ENCODE measurements at places on chromosomes 4 and X.

DNA sequence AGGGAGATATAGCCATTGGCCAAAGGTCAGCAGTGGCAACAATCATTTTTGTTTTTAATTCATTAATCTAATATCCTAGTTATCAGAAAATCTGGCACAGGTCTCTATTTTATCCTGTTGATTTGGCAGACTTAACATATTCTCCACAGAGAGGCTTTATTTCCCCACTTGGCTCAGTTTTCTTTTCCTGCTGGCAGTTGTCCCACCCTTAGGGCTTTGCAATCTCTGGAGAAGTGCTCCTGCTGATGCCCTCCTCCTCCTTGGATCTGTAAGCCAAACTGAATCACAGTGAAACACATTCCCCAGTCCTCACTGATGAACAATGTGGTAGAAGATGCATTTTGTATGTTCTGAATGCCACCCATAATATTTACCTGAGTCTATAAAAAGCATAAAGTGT is 889.7 kb downstream of the PDHA2 start:
- no peak for DNase-seq
- no peak overlapping the region for H3K4me3 ChIP-seq
- no peaks in the 10 kb centered on the region for H3K36me3 ChIP-seq

DNA sequence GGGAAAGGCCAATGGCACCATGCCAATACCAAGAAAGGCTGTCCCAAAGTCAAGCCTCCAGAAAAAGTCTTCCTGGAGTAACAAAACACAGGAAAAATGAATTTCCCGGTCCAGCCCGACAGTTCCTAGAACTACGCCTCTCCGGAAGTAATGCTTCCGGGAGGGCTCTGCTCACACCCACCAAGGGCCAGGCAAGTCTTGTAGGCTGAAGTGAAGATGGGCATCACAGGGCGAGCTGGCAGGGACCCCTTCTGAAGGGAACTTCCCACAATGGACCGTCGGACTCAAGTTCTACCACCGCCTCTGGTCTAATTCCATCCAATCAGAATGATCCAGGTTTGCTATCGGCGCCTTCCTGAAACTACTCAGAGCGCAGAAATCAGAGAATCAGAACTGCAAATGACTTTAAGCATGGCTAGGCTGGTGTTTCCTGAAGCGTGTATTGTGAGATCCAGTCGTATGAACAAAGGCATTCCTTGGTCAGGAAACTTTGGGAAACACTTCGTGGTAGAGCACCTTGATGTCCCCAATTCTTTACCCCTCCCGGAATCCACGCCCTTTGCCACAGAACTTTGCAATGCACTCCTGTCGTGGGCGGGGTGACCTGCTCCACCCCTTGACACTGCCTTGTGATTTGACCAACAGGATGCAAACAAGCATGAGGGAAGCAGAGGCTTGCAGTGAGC is 127.8 kb downstream of the BCOR start:
- no peak overlapping the region for H3K4me3 ChIP-seq
- no peak overlapping the region for H3K27ac ChIP-seq
- peaks cover 2% of the 10 kb centered on the region for H3K27me3 ChIP-seq

DNA sequence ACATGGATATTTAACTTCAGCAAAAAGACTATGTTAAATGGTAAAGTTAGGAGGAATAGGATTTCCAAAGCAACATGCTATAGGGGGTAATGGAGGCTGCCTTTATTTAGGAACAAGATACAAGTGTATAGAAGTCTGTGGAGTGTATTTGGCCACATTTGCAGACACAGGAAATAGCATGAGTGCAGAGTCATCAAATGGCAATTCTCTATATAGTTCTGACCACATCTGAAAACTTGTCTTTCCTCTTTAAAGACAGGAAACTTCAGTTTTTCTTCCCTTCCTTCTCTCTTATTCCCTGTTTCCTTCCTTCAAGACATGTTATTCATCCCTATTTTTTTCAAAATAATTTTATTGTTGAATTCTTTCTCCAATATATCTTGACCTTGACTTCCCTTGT is 119.3 kb upstream of the PITX2 start:
- no peaks in the 10 kb centered on the region for H3K27me3 ChIP-seq
- no peak overlapping the region for H3K27ac ChIP-seq
- no peaks in the 10 kb centered on the region for H3K4me1 ChIP-seq
- no peak for DNase-seq
- H3K4me3 ChIP-seq, result no peak overlapping the region

DNA sequence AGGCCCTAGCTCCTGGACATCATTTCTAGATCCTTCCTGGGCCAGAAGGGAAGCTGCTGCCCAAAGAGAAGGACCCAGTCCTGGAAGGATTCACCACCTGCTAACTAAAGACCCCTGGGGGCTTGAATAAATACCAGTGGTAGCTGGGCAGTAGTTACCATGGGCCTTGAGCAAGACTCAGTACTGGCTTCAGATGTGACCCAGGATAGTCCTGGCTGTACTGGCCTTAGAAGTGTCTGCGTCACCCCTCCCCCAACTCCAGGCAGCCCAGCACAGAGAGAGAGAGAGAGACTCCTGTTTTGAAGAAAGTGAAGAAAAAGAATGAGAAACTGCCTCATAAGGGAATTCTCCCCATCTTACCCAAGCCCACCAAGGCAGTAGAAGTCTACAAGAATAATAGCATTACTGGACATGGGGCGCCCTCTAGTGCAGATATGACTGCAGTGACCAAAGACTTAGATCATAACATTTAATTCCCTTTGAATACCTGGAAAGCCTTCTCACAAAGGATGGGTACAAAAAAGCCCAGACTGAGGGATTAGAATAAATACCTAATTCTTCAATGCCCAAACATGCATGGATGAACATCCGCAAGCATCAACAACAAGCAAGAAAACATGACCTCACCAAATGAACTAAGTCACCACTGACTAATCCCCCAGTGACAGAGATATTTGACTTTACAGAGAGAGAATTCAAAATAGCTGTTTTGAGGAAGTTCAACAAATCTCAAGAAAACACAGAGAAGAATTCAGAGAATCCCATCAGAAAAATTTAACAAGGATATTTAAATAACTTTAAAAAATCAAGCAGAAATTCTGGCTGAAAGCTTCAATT is 171.8 kb downstream of the HNRNPD start:
- no peak overlapping the region for H3K4me3 ChIP-seq
- H3K36me3 ChIP-seq, result no peaks in the 10 kb centered on the region
- no peak overlapping the region for H3K27ac ChIP-seq
- H3K4me1 ChIP-seq, result no peaks in the 10 kb centered on the region
- DNase-seq, result no peak

All from H1 (cell line).